ENCODE measurements at places on chromosomes 1 and 21.

DNA sequence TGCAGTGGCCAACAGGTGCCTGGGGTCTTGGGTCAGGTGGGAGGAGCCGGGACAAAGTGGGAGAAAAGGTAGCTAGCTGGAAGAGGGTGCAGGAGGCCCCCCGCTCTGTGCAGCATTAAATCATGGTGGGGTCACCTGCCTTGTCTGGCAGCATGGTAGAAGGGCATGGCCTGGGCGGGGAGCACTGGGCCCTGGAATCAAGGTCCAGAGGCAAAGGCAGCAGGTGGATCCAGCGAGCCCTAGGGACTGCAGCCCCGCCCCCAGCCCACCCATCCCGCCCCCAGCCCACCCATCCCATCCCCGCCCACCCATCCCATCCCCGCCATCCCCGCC lies 16.7 kb upstream of the TTLL10 start:
- no peak for DNase-seq

DNA sequence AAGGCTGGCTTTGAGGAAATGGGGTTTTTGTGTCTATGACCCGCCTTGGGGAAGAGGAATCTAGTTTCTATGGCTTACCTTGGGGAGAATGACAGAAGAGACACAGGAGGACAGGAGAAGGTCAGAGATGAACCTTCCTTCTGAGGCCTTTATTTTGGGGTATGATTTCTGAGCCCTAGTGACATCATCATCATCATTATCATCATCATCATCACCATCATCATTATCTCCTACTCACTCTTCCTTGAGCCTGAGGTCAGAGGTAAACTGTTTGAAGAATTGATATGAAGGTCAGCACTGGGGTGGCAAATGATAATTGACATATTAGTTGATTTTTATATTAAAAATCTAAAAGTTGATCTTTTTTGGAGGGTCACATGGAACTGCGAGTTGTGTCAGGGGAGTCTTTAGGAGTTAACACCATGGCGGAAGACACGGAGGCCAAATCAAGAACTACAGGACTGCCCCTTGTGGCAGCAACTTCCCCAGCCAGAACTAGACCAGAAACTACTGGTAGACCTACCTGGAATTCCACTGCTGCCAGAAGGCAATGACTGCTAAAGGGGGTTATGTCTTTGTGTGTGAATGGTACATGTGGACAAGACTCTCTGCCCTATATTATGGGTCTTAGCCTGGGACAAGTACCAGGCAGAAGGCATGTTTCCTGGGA lies 49.8 kb upstream of the WLS start:
- no peak for DNase-seq

DNA sequence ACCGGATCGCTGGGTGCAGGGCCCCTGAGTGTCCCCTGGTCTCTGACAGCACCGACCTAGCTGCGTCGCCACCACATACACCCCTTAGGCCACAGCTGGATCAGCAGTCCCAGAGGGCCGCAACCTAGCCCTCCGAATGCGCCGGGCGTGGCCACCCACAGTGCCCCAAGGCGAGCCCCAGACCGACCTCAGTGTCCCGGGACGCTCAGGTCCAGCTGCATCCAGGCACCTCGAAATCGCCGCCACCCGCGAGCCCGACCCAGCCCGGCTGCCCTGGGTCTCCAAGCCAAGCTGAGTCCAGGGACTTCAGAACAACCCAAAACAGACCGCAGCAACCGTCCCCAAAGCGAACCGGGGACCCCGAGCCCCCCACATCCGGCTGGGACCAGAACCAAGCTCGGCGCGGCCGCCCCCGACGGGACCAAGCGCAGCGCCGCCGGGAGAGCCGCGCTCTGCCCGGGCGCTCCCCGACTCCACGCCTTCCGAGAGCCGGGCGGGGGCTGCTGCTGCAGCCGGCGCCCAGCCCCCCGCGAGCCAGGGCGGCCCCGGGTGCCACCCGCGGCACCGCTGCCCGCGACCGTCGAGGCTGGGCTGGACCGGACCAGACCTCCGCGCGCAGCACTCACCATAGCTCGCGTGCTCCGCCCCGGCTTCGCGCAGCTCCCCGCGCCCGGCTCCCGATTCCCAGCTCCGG lies 54.6 kb upstream of the ECE1 start:
- no peak for DNase-seq

DNA sequence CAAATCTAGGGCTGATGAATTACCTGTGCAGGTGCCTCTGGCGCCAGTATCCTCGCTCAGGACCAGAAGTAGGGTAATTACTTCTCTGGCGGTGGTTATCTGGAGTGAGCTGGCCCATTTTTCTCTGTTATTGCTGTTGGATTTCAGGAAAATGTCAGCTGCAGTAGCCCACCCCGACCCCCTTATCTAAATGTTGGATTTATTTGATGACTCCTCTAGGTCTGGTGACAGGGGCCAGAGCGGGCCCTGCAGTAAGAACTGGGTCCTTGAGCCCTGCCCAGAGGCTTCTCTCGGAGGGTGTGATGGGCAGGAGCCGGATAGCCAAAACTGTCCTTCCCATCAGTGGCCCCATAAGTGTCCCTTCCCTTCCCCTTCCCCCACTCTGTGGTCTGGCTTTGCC lies 384.3 kb downstream of the PTPRU start:
- no peak for DNase-seq

- no peak for DNase-seq
These were observed 69.9 kb downstream of the ITSN1 start for GRCh38 chr21:33712022-33712803.

- DNase-seq: no peak
These were observed 113.1 kb downstream of the ITSN1 start for GRCh38 chr21:33755354-33755753.

GRCh38 chr1:245278846-245279245 lies 124.1 kb downstream of the KIF26B start:
- no peak for DNase-seq

DNA sequence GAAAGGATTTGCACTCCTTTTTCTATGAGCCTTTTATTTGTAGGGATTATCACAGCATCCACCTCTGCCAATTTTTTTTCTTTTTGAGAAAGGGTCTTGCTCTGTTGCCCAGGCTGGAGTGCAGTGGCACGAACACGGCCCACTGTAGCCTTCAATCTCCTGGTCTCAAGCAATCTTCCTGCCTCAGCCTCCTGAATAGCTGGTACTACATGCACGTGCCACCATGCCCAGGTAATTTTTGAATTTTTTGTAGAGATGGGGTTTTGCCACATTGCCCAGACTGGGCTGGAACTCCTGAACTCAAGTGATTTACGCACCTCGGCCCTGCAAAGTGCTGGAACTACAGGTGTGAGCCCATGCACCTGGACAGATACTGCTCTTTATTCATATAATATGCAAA lies 2.1 kb downstream of the SAMSN1 start:
- no peak for DNase-seq

- DNase-seq: no peak
These were observed 1.3 kb downstream of the LY9 start for GRCh38 chr1:160797271-160797709.

- DNase-seq: no peak
These were observed 35.1 kb downstream of the LRRC38 start for GRCh38 chr1:13478692-13479091.

DNA sequence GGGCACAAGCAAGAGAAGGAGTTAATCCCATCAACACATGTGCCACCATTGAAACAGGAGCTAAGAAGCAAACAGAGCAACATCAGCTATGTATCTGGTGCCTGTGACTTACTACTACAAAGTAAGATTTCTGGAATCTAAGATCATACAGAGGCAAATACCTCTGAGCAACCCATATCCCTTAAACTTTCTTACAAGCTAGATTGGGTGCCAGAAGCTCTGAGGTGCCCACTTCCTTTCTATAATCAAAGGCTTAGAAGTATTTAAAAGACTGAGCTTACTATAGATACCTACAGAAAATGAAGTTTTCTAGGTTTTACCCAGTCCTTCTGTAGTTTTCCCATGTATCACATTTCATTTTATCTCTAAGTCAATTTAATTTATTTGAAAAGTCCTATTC lies 44.4 kb upstream of the ADAM30 start:
- DNase-seq: no peak

GRCh38 chr1:22875241-22875640 lies 97.4 kb downstream of the LACTBL1 start:
- DNase-seq: no peak

GRCh38 chr1:19620786-19621185 lies 23.3 kb upstream of the NBL1 start:
- DNase-seq: no peak

GRCh38 chr1:22767852-22768251 lies 57.2 kb downstream of the EPHB2 start:
- no peak for DNase-seq

GRCh38 chr1:84062496-84062895 lies 63.6 kb upstream of the TTLL7 start:
- DNase-seq: no peak

DNA sequence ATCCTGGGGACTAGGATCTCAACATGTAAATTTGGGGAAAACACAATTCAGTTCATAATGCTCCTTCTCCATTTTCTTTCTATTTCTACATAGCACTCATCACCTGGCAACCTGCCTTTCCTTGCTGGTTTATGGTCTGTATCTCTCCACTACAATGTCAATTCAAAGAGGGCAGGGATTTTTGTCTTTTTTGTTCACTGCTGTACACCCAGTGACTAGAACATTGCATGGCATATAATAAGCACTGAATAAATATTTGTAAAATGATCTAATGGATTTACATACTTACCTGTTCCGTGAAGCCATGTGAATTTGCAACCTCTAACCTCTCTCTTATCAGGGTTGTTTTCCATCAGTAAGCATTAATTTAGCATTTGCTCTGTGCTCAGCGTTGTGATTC lies 27.4 kb upstream of the TBX15 start:
- DNase-seq: no peak

- DNase-seq: no peak
These were observed 12.1 kb downstream of the DYRK1A start for GRCh38 chr21:37378700-37379139.

DNA sequence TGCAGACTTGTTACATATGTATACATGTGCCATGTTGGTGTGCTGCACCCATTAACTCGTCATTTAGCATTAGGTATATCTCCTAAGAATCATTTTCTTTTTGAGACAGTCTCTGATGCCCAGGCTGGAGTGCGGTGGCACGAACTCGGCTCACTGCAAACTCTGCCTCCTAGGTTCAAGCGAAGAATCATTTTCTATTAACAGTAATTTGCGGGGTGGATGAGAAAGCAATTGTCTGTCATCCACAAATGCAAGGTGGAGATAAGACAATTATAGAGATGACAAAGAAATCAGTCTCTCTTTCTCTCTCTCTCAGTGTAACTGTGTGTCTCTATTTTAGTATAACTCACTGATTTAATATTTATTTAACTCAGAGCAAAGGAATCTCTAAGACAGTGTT lies 131.0 kb upstream of the KIAA1614 start:
- no peak for DNase-seq

GRCh38 chr1:235008239-235008638 lies 120.4 kb downstream of the TOMM20 start:
- DNase-seq: no peak

DNA sequence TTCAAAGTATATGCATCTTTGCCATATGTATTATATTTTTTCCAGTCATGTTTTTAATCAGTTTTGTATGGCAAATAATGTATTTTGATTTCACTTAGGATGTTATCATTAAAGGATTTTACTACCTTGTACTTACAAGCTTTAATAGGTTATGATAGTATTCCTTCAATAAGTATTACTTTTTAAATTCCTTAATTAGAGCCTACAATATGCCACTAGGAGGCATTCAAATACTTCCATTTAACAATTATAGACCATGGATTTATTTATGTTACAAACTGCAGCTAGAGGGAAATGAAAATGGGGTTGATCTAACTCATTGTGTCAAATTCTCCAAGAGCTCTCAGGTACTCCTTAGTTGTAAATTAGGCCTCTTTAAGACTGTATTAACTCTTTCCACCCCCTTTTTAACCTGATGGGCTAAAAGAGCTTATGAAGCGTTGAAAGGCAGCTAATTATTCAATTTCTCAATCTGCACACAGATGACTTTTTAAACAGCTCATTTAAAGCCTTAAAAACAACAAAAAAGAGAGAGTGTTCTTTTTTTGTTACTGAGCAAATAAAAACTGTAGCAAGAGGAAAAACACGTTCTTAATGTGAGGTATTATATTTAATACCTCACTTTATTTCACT lies 156.2 kb downstream of the DENND1B start:
- no peak for DNase-seq

DNA sequence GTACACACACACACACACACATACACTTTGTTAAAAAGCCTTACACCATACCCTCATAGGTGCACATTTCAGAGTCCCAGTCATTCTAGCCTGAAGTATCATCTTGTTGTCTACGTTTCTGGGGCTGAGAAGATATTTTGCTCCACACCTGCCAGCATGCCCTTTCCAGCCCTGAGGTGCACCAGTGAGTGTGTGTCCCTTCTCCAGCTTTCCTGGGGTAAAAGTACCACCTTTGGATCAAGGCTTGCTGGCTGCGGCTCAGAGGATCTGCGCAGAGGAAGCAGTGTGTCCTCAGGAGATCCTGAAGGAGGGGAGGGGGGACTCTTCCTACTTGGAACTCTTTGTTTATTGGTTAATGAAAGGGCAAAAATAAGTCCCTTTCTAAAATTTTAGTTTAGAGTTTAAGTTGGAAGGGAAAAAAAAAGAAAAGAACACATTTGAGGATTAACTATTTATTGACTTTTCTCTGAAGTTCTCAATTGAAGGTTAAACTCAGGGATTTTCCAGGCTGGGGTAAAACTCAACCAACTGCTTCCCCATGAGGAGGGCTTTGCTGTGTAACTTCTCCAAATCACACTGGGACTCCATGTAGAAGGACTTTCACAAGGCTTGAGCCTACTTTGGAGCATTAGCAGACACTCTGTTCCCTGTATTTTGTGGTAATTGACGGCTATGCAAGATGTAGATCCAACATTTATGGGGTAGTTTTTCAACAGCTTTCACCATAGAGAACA lies 200.3 kb upstream of the SGIP1 start:
- no peak for DNase-seq

DNA sequence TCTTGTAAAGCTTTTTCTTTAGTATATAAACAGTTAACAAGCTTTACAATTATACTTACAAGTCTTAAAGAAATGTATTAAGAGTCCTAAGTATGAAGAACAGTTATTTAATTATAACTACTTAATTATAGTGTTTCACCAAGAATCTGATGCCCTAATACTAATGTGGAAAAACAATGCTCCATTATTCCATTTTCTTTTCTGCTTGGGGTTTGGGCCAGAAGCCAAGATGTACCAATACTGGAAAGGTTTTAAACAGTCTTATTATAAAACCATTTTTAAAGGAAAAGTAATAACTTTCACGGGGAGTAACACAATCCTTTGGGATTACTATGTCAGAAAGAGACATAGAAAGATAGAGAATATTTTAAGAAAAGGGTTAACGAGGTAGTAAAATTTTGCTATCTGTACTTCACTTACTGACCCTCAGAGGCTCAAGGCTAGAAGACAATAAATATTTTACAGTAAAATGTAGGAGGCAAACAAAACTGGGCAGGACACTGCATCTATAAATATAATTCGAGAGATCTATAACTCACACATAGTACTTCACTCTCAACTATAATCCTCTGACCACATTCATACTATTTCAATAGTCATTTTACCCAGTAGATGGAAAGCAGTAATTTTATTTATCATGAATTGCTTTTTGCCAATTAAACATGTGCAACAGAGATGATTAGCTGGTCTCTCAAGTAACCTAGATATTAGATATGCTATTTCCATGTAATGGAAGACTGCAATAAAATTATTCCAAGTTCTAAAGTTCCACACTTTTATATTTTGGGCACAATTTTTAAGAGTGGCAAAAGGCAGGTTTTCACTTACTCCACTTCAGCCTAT lies 63.9 kb downstream of the LTN1 start:
- no peak for DNase-seq

GRCh38 chr1:153389401-153389800 lies 1.5 kb downstream of the S100A8 start:
- no peak for DNase-seq

All from activated T-cell treated with anti-CD3 and anti-CD28 coated beads for 1 hour (primary cell).